Stimulated activated CD4-positive, alpha-beta T cell treated with anti-CD3 and anti-CD28 coated beads, Interleukin-4, amount 100 ng/mL, for 4 hours (primary cell): ENCODE measurements at places on chromosomes 16 and 17.
A peak's percentile ranks its signal among the peaks of the same experiment; 100 is the strongest.

DNA sequence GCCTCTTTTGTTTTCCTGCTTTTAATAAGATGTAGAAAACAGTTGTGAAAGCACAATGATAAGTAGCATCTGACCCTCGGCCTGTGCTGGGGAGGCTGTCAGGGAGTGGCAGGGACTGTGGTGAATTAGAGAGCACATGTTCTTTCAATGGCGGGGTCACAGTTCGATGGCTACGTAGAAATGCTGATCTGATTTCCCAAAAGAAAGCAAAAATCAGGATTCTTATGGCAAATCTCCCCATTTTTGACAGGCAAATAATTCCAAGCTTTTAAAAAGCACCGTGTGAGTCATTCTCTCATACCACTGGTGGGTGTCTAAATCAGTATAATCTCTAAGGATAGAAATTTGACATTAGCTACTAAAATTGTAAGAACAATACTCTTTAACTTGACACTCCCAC, 4.2 kb upstream of the MAPK7 start:
- no peak for DNase-seq

GRCh38 chr17:28042721-28043291, 329 bp downstream of the NLK start:
- DNase-seq: no peak

DNA sequence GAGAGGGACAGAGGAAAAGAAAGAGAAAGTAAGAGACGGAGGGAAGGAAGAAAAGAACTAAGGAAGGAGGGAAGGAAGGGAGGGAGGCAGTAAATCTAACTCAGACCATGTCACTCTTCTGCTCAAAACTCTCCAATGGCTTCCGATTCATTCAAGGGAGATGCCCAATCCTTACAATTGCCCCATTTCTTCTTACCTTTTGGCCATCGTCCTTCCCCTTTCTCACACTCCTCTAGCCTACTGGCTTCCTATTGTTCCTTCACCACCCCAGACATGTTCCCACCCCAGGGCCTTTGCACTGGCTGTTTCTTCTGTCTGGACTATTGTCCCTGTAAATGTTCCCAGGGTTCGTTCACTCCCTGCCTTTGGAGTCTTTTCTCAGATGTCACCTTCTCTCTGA, 72.3 kb downstream of the TOX3 start:
- no peak for DNase-seq

DNA sequence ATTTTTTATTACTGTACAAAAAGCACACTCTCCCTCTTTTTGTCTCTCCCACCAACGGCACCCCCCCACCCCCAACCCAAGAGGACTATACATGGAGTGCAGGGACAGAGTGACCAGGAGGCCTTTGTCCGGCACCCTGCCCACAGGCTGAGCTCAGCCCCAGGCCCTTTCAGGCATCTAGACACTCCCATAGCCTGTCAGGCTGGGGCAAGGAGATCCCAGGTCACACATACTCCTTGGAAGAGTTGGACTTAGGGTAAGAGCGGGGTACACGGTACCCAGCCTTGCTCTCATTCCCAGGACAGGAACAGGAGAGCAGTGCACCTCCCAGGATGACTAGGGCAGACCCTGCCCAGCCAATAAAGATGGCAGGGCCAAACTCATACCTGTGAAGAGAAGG, 2.1 kb downstream of the CLDN7 start:
- DNase-seq: no peak

DNA sequence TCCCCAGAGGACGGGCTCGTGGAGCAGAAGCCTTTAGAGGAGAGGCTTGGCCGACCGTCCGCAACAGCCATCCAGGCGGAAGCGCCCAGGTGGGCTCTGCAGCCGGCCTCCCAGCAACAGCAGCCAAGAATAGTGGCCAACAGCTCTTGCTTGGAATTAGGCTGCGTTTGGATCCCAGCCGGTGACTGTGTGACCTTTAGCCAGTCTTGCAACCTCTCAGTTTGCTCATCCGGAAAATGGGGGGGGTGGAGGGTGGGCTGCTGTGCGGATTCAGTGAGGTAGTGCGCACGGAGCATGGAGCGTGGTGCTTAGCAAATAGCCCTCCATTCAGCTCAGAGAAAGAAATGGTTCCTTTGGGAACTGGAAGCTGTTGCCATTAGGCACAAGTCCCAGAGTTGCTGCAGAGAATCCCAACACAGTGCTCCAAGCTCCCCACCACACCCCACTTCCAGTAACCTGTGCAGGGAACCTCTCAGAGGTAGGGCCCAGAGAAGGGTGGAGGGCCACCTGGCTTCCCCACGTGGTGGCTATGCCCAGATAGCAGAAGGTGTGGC, 46.7 kb downstream of the RTN4RL1 start:
- no peak for DNase-seq

DNA sequence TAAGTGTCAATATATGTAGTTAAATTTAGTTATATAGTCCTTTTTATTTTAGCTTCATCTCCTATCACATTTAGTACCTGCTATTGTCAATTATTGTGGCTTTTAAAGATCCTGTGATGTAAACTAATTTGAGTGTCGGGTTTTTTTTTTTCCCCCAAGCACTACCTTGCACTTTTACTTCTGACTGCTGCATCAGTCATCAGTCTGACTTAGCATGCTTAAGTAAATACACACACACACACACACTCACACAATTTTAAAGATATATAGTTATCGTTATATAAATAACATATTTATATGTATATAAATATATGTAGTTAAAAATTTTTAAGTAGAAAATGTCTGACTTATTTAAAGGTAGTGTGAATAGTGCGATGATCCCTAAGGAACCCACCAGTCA, 127.2 kb downstream of the BCAS3 start:
- no peak for DNase-seq

DNA sequence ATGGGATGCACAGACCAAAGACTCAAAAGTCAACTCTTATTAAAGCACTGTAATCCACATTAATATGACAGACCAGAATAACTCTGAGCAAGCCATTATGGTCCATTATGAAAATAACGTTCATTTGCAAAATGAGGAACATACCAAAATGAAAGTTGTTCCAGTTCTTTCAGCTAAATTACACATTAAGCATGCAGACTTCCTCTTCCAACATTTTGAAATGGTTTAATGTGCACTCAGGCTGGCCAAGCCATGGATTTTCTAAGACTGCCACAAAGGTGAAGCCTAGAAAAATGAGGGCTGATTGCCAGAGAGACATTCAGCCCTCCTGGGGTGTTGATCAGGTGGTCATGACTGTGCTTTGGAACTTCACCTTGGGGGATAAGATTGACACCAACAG, 56.7 kb upstream of the NOG start:
- DNase-seq: no peak

DNA sequence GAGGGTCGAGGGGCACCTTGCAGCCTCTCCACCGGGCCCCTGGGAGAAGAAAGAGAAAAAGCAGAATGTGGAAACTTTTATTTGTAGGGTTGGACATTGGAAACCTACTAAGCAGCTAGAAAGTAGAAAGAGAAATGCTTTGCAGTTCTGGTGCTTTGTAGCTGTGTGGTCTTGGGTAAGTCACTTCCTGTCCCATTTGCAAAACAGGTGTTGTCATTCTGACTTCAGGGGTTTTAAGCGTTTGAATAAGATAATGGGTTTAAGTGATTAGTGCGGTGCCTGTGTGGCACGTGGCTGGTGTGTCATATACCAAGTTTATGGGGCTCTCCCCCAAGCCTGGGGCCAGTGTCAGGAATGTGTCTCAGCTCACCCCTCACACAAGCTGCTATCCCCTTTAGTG, 1.6 kb downstream of the CA4 start:
- no peak for DNase-seq

GRCh38 chr17:81566461-81567126, 14.4 kb upstream of the FAAP100 start:
- no peak for DNase-seq

DNA sequence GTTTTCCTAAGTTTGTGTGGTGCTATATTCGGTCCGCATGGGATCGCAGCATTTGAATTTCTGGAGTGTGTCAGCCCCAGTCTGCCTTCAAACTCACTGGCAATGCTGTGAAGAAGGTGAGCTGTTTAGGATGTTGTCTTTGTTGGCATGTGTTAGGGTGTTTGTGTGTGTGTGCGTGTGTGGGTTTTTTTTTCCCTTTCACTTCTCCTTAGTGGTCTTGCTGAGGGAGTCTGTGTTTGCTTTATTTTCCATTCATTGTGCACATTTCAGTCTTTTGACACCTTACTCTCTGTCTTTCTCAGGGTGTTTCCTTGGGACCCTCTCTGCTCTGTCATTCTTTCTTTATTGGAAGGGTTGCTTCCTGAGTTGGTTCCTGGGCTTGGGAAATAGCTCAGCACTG, 27.7 kb upstream of the RBFOX1 start:
- no peak for DNase-seq

GRCh38 chr17:6070913-6071511, 833 bp downstream of the WSCD1 start:
- DNase-seq: no peak

DNA sequence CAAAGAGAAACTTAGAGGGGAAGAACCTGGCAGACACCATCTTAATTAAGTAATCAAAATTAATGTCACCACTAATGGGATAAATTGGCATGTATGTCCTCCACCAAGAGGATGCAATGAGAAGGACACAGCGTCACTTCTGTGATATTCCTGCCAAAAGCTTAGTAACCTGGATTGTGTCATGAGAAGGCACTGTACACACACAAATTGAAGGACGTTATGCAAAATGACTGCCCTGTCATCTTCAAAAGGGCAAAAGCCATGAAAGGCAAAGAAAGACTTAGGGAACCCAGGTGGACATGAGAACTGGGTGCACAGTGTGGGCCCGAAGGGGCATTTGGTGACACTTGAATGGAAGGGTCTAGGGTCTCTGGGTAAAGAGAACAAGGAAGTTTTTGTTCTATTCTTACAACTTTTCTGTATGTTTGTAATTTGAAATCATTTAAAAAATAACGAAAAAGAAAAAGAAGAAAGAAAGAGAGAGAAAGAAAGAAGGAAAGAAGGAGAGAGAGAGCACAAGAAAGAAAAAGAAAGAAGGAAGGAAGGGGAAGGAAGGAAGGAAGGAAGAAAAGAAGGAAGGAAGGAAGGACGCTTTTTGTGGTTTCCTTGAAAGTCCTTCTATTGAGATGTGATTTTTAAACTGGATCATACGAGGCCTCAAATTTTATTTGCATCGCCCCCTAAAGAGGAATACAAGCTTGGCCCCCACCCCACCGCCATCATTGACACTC, 4.0 kb upstream of the APOH start:
- no peak for DNase-seq

DNA sequence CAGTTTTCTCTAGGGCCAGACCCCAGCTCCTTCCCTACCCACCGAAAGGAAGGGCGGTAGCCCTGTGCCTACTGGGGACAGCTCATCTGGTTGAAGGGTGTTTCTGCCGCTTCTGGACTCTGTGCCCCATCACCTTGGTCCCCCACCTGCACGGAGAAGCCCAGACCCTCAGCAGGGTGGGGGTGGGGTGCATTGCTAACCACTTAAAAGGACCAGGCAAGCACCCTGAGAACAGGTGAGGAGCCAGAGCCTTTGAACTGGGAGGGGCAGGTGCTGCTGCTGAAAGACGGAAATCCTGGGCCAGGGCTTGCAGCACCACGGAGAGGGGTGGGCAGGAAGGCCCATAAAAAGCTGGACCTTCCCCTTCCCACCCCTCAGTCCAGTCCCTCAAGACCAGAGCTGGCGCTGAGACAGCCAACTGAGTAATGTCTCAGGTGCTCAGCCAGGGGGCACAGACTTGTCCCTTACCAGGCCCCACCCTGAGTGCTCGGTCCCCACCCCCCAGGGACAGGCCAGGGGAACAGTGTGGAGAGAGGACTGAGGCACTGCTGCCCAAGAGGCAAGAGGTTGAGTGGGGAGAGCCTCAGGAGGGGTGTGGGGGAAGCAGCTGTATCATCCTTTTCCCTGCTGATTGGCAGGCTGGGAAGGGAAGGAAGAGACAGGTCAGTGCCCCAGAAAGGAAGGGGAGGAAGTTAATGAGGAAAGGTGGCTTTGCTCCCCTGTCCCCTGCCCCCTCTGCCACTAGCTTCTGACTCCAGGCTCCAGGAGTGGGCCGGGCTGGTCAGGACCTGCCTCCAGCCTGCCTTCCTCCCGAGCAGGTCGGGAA, 10.9 kb upstream of the SP2 start:
- DNase-seq: no peak

GRCh38 chr16:84177741-84178073, 9.2 kb downstream of the TAF1C start:
- DNase-seq: no peak

GRCh38 chr16:52553322-52553721, 6.4 kb upstream of the TOX3 start:
- no peak for DNase-seq

DNA sequence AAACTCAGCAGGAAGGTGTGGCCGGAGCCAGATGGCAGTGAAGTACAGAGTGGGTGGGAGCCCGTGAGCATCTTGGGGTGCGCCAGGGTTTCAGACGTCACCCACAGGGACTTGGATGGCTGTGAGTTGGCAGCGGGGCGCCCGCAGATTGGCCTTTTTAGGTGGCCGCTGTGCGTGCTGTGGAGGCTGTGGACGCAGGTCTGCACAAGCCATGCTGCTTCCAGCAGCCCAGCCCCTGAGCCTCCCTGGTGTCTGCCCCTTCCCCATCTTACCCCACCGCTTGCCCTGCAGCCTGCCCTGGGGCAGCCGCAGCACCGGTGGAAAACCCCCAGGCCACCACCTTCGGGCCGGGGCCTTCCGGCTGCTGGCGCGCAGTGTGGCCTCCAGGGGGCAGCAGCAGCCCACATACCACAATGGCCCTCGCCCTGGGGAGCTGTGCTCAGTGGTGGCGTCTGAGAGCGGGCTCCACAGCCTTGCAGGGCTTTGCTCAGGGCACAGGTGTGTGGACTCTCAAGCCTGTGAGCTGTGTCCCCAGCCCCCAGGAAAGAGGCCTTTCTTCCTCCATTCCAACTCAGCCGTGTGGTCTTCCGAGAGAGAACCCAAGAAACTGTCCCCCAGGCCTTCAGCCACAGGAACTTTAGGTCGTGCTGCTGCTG, 11.8 kb downstream of the ENDOV start:
- peak; percentile 88 for DNase-seq

DNA sequence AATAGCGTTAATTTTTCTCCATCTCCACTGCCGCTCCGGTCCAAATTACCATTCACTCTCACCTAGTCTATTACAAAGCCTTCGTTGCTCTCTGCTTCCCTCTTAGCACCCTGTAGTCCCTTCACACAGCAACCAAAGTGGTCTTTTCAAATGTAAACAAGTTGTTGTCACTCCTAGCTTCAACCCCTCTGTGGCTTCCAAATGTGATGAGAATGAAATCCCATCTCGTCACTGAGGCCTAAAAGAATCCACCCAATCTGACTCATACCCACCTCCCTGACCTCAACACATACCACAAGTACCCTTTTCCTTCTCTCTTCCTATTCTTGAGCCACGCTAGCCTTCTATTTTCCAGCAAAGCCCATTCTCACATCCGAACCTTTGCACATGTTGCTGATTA, 2.2 kb upstream of the PELP1 start:
- no peak for DNase-seq

- no peak for DNase-seq
Measured at GRCh38 chr17:66379544-66379943, 77.1 kb downstream of the PRKCA start.

- no peak for DNase-seq
Measured at GRCh38 chr17:38512473-38513058, 84.3 kb downstream of the ARHGAP23 start.
